Aortic smooth muscle cell (primary cell): ENCODE measurements at places on chromosomes 11 and 22. TPM values are rescaled to one million over a fixed set of nuclear protein-coding genes. Genes with fewer than 3 reads are reported as not detected.

Gene SLC22A12
- not detected in 2 replicates for total RNA-seq

Gene KRTAP5-11
- not detected in 2 replicates for total RNA-seq

Gene TREH
- total RNA-seq: not detected in 2 replicates

Gene DGAT2
- total RNA-seq: 0.25 and 0.53 TPM in 2 replicates

Gene LRRC32
- 126 and 128 TPM in 2 replicates for total RNA-seq
